Astrocyte (in vitro differentiated cells and primary cell): ENCODE measurements at places on chromosomes 4 and X. TPM values are rescaled to one million over a fixed set of nuclear protein-coding genes. Genes with fewer than 3 reads are reported as not detected.

MAGEA1 gene
- total RNA-seq = not detected in 2 replicates

TRPC3 gene
- 0.07 TPM in 1 of 2 replicates, not detected in the other for total RNA-seq

ZNF718 gene
- 6.8 and 7.7 TPM in 2 replicates for total RNA-seq

CEP44 gene
- total RNA-seq = 11.5 and 12.0 TPM in 2 replicates

NCAPG gene
- 2.6 and 4.7 TPM in 2 replicates for total RNA-seq

FAM47A gene
- total RNA-seq = not detected in 2 replicates

TET2 gene
- 15.7 and 16.9 TPM in 2 replicates for total RNA-seq

FHDC1 gene
- total RNA-seq = 1.5 and 1.7 TPM in 2 replicates

CCKAR gene
- total RNA-seq = not detected in 2 replicates

CITED1 gene
- 0.75 TPM in 1 of 2 replicates, not detected in the other for total RNA-seq

SULT1E1 gene
- total RNA-seq = 0.34 TPM in 1 of 2 replicates, not detected in the other

KDR gene
- total RNA-seq = 2.5 TPM in 2 replicates

FMR1NB gene
- not detected in 2 replicates for total RNA-seq

HTN1 gene
- not detected in 2 replicates for total RNA-seq

VEGFC gene
- 20.3 and 24.2 TPM in 2 replicates for total RNA-seq

OGT gene
- total RNA-seq = 139 and 140 TPM in 2 replicates

MAGEA12 gene
- 0.62 and 0.98 TPM in 2 replicates for total RNA-seq

ASB12 gene
- 0.16 TPM in 1 of 2 replicates, not detected in the other for total RNA-seq

HPGD gene
- total RNA-seq = 0.20 and 0.65 TPM in 2 replicates

ARMCX2 gene
- 96.5 and 112 TPM in 2 replicates for total RNA-seq

TMEM144 gene
- total RNA-seq = 5.6 and 7.6 TPM in 2 replicates

TMEM156 gene
- total RNA-seq = 0.59 and 1.1 TPM in 2 replicates

CXorf49 gene
- not detected in 2 replicates for total RNA-seq

ACE2 gene
- total RNA-seq = not detected in 2 replicates

SEC31A gene
- 471 and 483 TPM in 2 replicates for total RNA-seq

PGK1 gene
- 606 and 665 TPM in 2 replicates for total RNA-seq

CSAG2 gene
- total RNA-seq = not detected in 2 replicates

SLC49A3 gene
- 6.2 and 9.2 TPM in 2 replicates for total RNA-seq

GPR82 gene
- total RNA-seq = not detected in 2 replicates

NMU gene
- 0.61 TPM in 1 of 2 replicates, not detected in the other for total RNA-seq

FGFBP2 gene
- not detected in 2 replicates for total RNA-seq

SH3TC1 gene
- total RNA-seq = 1.2 and 1.8 TPM in 2 replicates

RHOXF1 gene
- not detected in 2 replicates for total RNA-seq

GABRB1 gene
- total RNA-seq = not detected in 2 replicates

NAP1L5 gene
- total RNA-seq = 3.9 and 4.7 TPM in 2 replicates
